Prostate gland (tissue), 2 donors: ENCODE measurements at places on chromosomes 2 and 18. TPM values are rescaled to one million over a fixed set of nuclear protein-coding genes. Genes with fewer than 3 reads are reported as not detected.

TXNDC2 gene
- total RNA-seq = not detected

- no peak for DNase-seq
Measured at GRCh38 chr2:20832606-20833005, 9.7 kb upstream of the LDAH start.

- DNase-seq = no peak
Measured at GRCh38 chr18:35220424-35220823, 20.4 kb upstream of the ZNF397 start.

DNA sequence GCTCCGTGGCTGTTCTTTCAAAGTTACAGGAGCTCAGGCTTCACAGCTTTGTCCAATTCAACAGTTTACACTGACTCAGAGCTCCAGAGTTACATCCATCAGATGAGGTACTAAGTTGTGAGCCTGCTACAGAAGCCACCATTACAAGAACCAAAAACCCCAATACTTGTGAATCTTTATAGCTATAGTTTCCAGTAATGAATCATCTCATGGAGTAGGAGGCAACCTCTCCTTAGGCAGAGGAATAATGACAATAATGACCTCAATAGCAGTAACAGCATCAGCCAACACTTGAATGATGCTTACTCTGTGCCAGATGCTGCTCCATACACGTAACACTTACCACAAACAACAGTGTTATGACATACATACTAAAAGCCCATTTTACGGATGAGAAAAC, 3.6 kb downstream of the ZC3H8 start:
- DNase-seq = no peak

- DNase-seq = no peak
Measured at GRCh38 chr2:100422320-100423055, 5.0 kb upstream of the CHST10 start.

DNA sequence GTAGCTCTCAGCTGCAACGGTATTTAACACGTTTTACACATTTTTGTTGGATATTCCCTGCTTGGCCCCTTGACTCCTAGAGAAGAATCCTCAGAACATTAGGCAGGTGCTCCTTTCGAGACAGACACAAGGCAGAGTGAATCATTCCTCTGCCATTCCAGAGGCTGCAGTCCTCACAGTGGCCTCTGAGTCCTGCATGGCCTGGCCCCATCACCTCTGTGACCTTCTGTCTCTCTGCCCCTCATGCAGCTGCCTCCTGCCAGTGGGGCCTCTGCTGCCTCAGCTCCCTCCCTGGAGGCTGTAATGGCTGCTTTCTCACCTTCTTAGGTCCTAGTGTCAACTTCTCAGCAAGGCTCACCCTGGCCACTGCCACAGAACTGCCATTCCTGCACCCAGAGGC, 101.3 kb downstream of the PTPRM start:
- DNase-seq = no peak
